Naive thymus-derived CD8-positive, alpha-beta T cell (primary cell): ENCODE measurements at places on chromosomes 5 and 9.

- DNase-seq, result peak; percentile 27
Measured at GRCh38 chr5:180126716-180127681, 55.4 kb upstream of the RNF130 start.

DNA sequence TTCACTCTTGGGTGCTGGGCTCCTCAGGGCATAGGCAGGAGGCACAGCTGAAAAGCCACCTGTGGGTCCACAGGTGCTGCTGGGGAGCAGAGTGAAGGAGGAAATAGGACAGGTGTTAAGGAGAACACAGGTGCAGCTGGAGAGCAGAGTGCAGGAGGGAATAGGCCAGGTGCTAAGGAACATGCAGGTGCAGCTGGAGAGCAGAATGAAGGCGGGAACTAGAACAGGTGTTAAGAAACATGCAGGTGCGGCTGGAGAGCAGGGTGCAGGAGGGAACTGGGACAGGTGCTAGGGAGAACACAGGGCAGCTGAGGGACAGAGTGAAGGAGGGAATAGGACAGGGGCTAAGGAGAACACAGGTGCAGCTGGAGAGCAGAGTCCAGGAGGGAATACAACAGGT, 43.8 kb upstream of the PLEKHG4B start:
- DNase-seq, result no peak

DNA sequence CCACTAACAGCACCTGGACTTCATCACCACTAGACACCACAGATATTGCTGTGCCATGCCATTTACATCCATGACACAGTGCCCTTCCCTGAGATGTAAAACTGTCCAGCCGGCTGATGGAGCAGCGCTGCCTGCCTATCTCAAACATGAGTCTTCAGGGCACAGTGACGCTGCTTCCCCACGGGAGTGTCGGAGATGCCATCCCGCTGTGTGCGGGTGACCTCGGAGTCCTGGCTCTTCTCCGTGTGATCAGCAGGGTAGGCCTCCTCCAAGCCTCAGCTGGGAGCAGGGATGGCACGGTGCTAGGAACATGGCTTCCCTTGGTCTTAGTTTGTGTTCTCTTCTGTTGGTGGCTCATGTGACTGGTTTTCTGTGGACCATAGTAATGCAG, 130.3 kb upstream of the FAM120A start:
- DNase-seq, result no peak

- no peak for DNase-seq
Measured at GRCh38 chr9:129362287-129363000, 184.4 kb upstream of the IER5L start.

- no peak for DNase-seq
Measured at GRCh38 chr9:116765011-116765410, 77.9 kb downstream of the TRIM32 start.

DNA sequence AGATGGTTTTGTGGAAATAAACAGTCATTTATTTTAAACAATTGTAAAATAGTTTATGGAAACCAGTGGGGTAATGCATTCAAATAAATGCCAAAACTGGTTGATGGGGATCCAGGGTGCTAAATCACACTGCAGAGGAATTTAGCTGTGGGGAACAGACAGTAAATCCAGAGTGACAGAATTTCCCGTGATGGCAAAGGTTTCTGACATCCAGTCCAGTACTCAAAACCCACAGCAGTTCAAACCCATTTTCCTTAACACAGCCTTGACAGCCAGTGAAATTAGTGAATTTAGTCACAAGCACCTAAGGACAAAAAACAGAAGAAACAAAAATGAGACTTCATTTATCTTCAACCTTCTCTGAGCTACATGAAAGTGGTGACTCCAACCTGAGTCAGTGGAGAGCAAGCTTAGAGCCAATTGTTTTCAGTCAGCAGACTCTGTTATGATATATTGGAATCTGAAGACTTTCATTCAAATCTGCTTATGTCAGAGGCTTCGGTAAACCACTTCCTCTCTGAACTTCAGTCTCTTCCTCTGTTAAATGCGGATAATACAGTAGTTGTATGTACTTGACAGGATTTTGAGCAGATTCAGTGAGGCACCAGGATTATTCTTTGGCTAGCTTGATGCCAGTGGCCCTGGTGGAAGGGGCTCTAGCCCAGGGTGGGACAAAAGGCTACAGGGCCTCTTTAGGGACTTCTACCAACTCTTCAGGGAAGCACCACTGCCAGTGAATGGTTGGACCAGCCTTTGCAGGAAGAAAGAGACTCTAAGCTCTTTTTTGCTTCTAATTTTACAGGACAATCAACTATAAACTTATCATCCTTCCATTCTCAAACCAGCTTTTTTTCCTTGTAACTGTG, 185.3 kb downstream of the MAPKAP1 start:
- DNase-seq, result peak; percentile 1

GRCh38 chr9:121784731-121785411, 133.4 kb downstream of the DAB2IP start:
- DNase-seq, result no peak

DNA sequence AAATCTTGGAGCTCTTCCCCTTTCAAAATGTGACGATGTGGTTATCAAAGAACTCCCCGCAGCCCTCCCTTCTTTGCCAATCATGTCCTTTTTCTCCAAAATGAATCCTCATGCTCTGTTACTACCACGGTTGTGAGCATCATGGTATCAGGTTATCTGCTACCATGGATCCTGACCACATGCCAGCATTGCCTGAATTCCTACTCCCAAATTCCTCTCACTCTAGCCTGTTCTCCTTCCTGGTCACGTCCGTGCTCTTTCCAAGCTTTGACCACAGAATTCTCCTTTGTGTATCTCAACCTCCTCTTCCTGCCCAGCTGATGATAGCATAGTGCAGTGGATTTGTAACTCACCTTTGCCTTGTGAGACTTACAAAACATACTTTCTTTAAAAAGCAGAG, 59.5 kb upstream of the FBXL7 start:
- DNase-seq, result no peak

- no peak for DNase-seq
Measured at GRCh38 chr9:88645172-88645878, 110.3 kb downstream of the NXNL2 start.

GRCh38 chr9:123753016-123753415, 176.9 kb downstream of the DENND1A start:
- no peak for DNase-seq

GRCh38 chr9:129006328-129007034, 21.6 kb downstream of the SH3GLB2 start:
- DNase-seq, result peak; percentile 40

DNA sequence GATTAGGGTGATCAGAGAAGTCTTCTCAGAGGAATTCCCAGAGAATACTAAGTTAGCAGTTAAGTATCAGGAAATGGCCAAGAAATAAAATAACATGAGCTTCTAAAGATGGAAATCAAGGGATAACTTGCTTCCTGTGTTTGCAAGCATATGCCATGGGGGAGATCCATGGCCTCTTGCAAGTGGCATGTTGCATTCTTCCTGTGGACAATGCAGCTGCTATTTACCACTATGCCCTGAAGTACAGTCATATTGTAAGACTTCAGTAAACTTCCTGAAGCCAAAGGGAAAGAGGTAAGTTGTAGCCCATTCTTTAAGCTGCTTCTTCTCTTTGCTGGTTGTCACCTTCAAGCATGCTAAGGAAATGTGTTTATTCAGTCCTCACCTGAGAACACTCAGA, 154.7 kb upstream of the RUSC2 start:
- no peak for DNase-seq

DNA sequence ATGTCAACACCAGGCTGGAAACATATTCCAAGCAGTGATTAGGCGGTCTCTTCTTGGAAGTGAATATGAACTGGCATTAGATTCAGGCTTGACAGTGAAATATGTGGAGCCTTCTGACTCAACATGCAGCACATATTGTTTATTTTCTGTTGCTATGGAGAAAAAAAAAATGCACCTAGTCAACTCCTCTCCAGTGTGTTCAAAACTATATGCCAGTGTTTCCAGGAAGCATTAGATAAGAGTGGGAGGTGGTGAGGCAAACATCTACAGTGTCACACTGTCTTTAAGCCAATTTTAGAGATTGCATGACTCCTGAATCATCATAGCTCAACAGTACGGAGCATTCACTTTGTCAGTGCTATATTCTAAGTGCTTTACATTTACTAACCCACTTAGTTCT, 117.9 kb downstream of the HCN1 start:
- DNase-seq, result no peak

DNA sequence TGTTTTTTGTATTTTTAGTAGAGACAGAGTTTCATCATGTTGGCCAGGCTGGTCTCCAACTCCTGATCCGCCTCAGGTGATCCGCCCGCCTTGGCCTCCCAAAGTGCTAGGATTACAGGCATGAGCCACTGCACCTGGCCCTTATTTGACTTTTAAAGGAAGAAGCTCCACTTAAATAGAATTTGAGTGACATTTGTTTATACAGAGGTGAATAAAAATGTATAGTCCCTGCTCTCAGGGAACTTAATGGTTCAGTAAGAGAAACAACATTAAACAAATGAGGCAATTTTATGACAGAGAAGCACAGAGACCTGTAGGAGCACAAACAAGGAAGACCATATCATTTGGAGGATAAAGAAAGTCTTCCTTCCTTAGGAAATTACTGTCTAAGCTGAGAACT, 65.7 kb downstream of the C9orf152 start:
- no peak for DNase-seq

- DNase-seq, result no peak
Measured at GRCh38 chr5:18102733-18103132, 468.5 kb downstream of the TAF11L14 start.

GRCh38 chr9:91714020-91714806, 235.8 kb downstream of the ROR2 start:
- DNase-seq, result no peak

DNA sequence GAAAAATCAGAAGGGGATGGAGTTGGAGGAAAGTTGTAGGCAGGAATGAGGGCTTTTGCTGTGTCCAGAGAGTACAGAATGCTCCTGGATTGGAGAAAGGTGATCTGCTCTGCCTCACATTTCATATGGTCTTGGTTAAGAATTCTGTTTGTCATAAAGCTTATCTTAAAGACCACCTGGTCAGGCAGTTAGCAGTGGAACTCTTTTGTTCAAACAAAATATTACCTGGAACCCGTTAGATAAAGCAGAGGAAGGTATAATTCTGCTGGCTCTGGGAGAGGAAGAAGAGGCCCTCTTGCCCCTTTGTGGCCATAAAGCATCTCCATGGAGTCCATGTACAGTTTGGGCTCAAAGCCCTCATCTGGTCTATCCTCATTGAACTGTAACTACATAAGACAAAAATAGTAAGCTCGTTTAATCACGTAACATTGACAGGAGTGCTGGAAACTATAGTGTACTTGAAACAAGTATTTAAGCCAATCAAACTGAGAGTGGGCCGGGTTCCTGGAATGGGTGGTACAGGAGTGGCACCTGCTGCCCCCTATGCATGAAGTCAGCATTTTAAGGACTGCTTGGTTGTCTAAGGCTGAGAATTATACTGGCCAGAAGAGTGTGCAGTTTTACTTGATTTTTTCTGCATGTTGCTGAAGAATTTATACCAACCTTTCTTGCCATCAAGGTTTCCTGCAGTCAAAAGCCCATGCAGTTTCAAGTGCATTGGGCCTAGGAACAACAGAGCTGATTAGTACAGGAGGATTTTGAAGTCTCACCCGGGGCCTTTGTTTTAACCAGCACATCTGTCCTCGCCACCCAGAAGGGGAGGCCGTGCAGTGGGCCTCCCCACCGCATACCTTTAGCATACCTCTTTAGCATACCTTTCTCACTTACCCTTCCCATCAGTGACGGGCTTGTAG, 39.9 kb downstream of the STXBP1 start:
- DNase-seq, result no peak

- DNase-seq, result no peak
Measured at GRCh38 chr5:74957906-74958305, 91.7 kb upstream of the FAM169A start.
